Sciatic nerve (tissue), 2 donors: ENCODE measurements at places on chromosomes 16 and 17. TPM values are rescaled to one million over a fixed set of nuclear protein-coding genes. Genes with fewer than 3 reads are reported as not detected.

- no peak for DNase-seq
These were observed 330.2 kb downstream of the C16orf95 start for GRCh38 chr16:86986809-86987487.

GRCh38 chr16:67837811-67838210, 4.3 kb upstream of the THAP11 start:
- no peak for DNase-seq

Gene GAST
- total RNA-seq: not detected

Gene GNGT2
- 1.3 TPM for total RNA-seq

- no peak for DNase-seq
These were observed 158.3 kb upstream of the KCNJ16 start for GRCh38 chr17:69916761-69917160.

GRCh38 chr16:22023505-22023904, 15.6 kb downstream of the MOSMO start:
- no peak for DNase-seq

Gene SPATA22
- total RNA-seq: 0.67 TPM

GRCh38 chr17:49071106-49071505, 61.5 kb upstream of the B4GALNT2 start:
- DNase-seq: no peak
